A375 (cell line): ENCODE measurements at places on chromosomes 1 and 21. TPM values are rescaled to one million over a fixed set of nuclear protein-coding genes. Genes with fewer than 3 reads are reported as not detected.

The RNU1-4 gene
- under 0.01 TPM in 2 replicates for total RNA-seq

The SPRR2A gene
- total RNA-seq: not detected in 2 replicates

The SPRR5 gene
- not detected in 2 replicates for total RNA-seq

The LENEP gene
- not detected in 2 replicates for total RNA-seq

The TCHHL1 gene
- not detected in 2 replicates for total RNA-seq

The DEPDC1 gene
- 20.3 and 20.4 TPM in 2 replicates for total RNA-seq

The AGT gene
- not detected in 2 replicates for total RNA-seq

The PLA2G2A gene
- 0.21 TPM in 1 of 2 replicates, not detected in the other for total RNA-seq

The TRPM2 gene
- 11.1 and 11.2 TPM in 2 replicates for total RNA-seq

The COL24A1 gene
- total RNA-seq: 0.04 and 0.08 TPM in 2 replicates

The GJA8 gene
- total RNA-seq: not detected in 2 replicates

The SPRR2G gene
- total RNA-seq: not detected in 2 replicates

The MEX3A gene
- 6.8 and 11.9 TPM in 2 replicates for total RNA-seq

The PBX1 gene
- total RNA-seq: 8.7 and 9.0 TPM in 2 replicates

The TRIM17 gene
- total RNA-seq: not detected in 2 replicates

The SHISAL2A gene
- not detected in 2 replicates for total RNA-seq

The LAPTM5 gene
- 0.21 and 0.68 TPM in 2 replicates for total RNA-seq

The LRRC71 gene
- total RNA-seq: not detected in 2 replicates

The PLA2G2D gene
- total RNA-seq: not detected in 2 replicates
